Gastroesophageal sphincter (tissue), 4 donors: ENCODE measurements at places on chromosomes 13 and 19. TPM values are rescaled to one million over a fixed set of nuclear protein-coding genes. Genes with fewer than 3 reads are reported as not detected.
A peak's percentile ranks its signal among the peaks of the same experiment; 100 is the strongest.

The TEX101 gene
- total RNA-seq: not detected

The SIGLEC5 gene
- 0.94 TPM for total RNA-seq

The HCST gene
- total RNA-seq: not detected

The FZR1 gene
- 25.6 TPM for total RNA-seq

The RPS16 gene
- total RNA-seq: 1,023 TPM

The KLC3 gene
- total RNA-seq: not detected

DNA sequence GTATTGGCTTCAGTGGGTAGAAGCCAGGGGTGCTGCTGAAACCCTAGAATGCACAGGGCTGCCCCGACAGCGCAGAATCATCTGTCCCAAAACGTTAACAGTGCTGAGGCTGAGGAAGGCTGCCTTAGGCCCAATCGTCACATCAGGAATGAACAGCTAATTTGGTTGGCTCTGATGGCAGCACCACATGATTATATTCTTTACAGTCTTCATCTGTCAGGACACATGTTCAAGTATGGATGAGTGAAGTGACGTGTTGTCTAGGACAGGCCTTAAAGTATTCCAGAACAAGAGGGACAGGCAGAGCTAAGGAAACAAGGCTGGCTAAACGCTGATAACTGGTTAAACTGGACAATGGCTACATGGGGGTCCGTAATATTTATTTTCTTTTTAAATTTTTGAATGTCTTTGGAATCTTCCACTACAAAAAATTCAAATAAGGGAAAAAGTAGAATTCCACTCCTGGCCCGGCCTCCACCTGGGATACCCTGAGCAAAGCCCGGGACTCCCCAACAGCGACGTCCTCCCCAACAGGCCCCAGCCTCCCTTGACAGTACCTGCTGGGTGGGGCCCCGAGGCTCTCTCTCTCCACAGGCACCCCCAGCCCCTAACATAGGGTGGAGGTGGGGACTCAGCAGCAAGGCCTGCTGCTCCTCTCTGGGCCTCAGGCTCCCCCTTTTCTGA, 14.8 kb upstream of the CCNP start:
- ATAC-seq: no peak

- ATAC-seq: peak; percentile 32
These were observed 2.4 kb upstream of the RGL3 start for GRCh38 chr19:11421371-11422098.

DNA sequence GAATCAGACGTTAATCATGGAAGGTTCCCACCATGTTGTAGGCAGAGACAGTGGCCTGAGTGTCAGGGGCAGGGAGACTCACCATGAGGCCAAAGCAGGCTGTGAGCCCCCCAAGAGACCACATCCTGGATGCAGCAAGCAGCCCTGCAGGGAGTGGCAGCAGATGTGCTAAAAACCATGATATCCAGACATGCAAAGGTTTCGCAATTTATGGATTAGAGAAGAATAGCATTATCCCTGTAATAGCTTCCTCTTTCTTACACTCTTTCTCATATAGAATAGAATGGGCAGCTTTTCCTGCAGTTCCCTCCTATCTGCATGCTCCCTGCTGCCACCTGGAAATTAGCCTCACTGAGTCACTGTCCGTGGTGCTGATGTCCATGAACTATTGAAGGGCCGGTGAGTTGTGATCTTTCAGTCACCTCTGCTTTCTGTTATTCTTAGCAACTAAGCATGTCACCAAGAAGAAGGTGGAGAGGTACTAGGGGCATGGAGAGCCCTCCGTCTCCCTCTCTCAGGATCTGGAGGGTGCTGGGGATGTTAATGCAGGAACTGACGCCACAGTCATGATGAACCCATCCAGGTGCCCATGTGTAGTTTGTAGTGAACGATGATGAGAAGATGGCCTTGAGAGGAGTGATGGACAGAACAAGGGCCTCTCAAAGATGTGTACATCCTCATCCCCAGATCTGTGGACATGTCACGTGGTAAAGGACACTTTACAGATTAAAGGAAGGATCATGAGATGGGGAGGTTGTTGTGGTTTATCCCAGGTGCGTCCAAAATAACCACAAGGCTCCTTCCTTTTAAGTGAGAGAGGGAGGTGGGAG, 9.9 kb downstream of the CEACAM4 start:
- ATAC-seq: no peak

GRCh38 chr13:99384468-99384867, 77.3 kb upstream of the GPR183 start:
- ATAC-seq: no peak

GRCh38 chr19:47490847-47491246, 6.8 kb upstream of the KPTN start:
- ATAC-seq: no peak

GRCh38 chr19:20662421-20663105, 1.2 kb upstream of the ZNF626 start:
- ATAC-seq: no peak

DNA sequence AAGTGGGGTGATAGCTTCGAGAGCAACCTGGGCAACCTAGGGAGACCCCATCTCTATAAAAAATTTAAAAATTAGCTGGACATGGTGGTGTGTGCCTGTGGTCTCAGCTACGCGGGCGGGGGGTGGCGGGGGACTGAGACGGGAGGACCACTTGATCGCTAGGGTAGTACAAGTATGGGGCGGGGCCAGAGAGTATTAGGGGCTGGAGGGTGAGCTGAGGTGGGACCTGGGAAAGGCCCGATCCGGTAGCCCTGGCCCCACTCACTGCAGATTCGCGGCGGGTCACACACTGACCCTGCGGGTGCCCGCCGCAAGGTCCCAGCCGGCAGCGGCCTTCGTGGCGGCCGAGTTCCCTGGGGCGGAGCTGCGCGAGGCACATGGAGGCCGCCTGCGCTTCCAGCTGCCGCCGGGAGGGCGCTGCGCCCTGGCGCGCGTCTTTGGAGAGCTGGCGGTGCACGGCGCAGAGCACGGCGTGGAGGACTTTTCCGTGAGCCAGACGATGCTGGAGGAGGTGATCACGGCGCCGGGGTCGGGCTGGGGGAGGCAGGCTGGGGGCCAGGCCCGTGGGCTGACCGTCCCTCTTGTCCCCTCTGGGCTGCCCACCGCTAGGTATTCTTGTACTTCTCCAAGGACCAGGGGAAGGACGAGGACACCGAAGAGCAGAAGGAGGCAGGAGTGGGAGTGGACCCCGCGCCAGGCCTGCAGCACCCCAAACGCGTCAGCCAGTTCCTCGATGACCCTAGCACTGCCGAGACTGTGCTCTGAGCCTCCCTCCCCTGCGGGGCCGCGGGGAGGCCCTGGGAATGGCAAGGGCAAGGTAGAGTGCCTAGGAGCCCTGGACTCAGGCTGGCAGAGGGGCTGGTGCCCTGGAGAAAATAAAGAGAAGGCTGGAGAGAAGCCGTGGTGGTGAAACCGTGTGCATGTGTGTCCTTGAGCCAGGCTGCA, 2.0 kb upstream of the ARHGAP45 start:
- ATAC-seq: peak; percentile 65

GRCh38 chr13:82458169-82458568, 1424.1 kb downstream of the SLITRK1 start:
- no peak for ATAC-seq

DNA sequence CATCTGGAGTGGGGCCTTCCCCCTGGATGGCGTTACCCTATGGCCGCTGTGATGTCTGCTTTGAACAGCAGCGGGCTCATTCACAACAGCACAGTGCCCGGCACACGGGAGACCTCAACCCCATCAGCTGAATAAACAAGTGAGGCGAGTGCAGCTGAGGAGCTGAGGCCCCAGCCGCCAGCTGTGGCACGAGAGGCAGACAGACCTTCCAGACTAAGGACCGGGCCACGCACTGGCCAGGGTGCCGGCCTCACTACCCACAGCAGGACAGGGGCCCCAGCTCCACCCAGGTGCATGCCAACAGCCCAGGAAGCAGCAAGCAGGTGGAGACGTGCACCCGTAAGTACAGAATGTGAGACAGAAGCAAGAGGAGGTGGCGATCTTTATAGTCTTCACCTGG, 39.6 kb downstream of the STK24 start:
- ATAC-seq: peak; percentile 6

GRCh38 chr13:43478211-43478610, 308.6 kb downstream of the ENOX1 start:
- no peak for ATAC-seq

GRCh38 chr13:95956589-95957148, 96.5 kb downstream of the UGGT2 start:
- no peak for ATAC-seq

DNA sequence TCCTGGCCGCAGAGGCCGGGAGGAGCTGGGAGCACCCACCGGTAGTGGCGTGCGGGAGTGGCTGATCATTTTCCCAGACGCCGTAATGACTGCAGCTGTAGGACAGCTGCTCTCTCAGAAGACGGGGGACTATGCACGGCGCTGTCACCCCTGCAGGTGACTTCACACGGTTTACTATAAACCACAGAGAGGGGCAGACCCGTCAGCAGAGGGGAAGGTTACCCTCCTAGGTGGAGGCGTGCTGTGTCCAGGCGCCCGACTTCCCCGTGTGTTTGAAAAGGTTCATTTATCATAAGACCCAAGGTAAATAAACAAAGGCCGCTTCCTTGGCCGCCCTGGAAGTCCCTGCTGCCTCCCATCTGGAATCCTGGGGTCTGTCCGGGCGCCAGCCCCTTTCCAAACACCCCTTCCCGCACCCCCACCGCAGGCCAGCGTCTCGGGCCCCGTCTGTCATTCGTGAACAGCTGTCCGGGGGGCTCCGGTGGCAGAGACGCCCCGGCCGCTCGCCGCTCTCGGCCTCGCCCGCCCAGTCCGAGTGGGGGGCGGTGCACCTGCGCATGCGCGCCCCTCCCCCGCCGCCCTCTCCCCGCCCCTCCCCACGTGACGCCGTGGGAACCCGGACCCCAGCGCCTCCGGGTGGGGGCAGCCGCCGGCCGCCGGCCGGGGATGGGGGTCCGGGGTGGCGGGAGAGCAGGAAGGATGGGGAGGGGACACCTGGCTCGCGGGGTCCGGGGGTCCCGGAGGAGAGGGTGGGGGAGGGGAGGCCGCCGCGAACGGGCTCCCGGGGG, 915 bp downstream of the SHC2 start:
- peak; percentile 74 for ATAC-seq

GRCh38 chr13:74966814-74967424, 515.0 kb downstream of the TBC1D4 start:
- no peak for ATAC-seq

- no peak for ATAC-seq
These were observed 3.1 kb upstream of the FFAR1 start for GRCh38 chr19:35344511-35345031.

DNA sequence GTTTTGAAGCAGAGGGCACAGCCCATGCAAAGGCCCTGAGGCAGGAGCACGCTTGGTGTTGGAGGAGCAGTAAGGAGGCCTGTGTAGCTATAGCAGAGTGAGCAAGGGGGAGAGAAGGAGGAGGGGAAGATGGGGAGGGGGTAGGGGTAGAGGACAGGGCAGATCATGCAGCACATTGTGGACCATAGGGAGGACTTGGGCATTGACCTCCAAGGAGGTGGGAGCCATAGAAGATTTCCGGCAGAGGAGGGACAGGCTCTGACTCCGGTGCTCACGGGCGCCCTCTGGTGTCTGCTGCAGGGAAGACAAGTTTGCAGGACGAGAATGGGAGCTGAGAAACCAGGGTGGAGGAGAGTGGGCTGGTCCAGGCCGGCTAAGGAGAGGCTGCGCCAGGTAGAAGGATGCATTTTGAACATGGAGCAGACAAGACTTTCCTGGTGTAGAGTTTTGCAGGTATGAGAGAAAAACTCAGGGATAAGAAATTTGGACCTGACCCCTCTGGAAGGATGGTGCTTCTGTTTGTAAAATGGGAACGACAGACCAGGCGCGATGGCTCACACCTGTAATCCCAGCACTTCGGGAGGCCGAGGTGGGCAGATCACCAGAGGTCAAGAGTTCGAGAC, 13.7 kb upstream of the CREB3L3 start:
- ATAC-seq: peak; percentile 53

DNA sequence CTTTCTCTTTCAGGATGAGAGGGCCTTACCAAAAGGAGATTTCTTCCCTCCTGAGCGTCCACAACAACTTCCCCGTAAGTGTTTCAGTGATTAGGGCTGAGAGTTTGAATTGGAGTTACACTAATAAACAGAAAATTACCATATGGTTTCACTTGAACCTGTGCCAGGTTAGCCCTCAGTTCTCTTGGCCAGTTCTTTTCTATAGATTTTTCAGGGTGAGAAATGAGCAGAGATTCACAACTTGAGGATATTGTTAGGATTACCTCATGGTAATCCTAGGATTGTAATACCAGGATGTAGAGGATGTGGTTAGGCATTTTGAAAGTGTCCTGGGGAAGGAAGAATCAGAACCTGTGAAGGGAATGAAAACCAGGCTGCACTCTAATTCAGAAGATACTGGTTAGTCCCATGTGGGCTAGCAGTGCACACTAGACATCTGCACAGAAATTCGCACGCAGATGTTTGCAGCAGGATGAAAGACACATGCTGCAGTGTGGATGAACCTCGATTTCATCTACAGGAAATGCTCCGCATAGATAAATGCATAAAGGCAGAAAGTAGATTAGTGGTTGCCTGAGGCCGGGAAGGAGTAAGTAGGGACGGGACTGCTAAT, 24.1 kb downstream of the HNRNPM start:
- no peak for ATAC-seq

DNA sequence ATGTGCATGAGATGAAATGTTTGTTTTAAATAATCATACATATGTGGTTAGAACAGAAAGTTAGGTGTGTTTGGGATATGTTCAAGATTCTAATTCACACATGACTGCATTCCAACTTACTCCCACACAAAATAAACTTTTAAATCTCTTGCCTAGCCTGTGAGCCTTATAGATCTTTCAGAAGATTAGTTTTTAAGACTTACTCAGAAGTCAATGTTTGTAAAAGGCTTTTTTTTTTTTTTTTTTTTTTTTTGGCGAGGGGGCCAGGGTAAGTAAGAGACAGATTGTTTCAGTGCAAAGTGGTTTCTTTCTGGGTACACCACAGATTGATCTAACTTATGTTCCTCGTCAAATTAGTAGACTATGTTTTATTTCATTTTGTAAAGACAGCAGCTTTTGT, 39.1 kb downstream of the GPR180 start:
- ATAC-seq: no peak

GRCh38 chr13:75715601-75716523, 79.7 kb downstream of the LMO7 start:
- ATAC-seq: no peak
